Caco-2 (cell line): ENCODE measurements at places on chromosomes 13 and 19. TPM values are rescaled to one million over a fixed set of nuclear protein-coding genes. Genes with fewer than 3 reads are reported as not detected.

- H3K27me3 ChIP-seq: no peaks in the 10 kb centered on the region
- H3K4me3 ChIP-seq: no peak overlapping the region
- H3K4me1 ChIP-seq: no peaks in the 10 kb centered on the region
- H3K27ac ChIP-seq: no peak overlapping the region
- no peaks in the 10 kb centered on the region for H3K36me3 ChIP-seq
Observed at GRCh38 chr19:29337029-29337428, 124.1 kb upstream of the UQCRFS1 start.

- peak overlapping the region; percentile 89 for H3K27ac ChIP-seq
- H3K4me1 ChIP-seq: peaks cover 12% of the 10 kb centered on the region; the same call in 1 of the 2 replicates
- peak overlapping the region; percentile 56 for H3K4me3 ChIP-seq
- H3K36me3 ChIP-seq: no peaks in the 10 kb centered on the region
Observed at GRCh38 chr19:4337906-4338440, 654 bp downstream of the STAP2 start.

DNA sequence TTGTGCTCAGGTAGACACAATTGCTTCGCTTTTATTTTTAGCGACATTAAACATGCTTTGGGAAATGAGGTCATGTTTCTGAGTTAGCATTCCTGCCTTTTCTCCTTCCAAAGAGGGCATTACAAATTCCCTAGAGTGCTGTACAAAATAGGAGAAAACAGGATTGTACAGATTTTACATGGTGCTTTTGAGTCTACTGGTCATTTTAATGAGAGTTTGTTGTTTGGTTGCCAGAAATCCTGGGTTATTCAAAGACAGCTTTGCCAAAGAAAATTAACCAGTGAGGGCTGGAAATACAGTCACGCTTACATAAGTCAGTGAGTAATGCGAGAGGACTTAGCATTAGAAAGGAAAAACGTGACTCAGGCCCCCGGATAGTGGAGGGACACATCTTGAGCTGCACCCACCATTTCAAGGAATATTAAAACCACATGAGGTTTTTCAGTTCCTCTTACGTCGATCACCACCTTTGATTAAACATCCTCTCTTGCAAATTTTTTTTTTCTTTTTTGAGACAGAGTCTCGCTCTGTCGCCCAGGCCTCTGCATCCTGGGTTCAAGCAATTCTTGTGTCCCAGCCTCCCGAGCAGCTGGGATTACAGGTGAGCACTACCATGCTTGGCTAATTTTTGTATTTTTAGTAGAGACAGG is 55.4 kb downstream of the SACS start:
- peaks cover 12% of the 10 kb centered on the region; the same call in 1 of the 2 replicates for H3K4me1 ChIP-seq
- no peaks in the 10 kb centered on the region for H3K36me3 ChIP-seq
- no peaks in the 10 kb centered on the region for H3K27me3 ChIP-seq

INSR gene
- 22.6 and 23.3 TPM in 2 replicates for total RNA-seq

PLD3 gene
- total RNA-seq: 100 and 114 TPM in 2 replicates

SRRM5 gene
- total RNA-seq: 0.81 and 1.0 TPM in 2 replicates
